NCI-H187 (cell line): ENCODE measurements at places on chromosomes 7 and 10.

DNA sequence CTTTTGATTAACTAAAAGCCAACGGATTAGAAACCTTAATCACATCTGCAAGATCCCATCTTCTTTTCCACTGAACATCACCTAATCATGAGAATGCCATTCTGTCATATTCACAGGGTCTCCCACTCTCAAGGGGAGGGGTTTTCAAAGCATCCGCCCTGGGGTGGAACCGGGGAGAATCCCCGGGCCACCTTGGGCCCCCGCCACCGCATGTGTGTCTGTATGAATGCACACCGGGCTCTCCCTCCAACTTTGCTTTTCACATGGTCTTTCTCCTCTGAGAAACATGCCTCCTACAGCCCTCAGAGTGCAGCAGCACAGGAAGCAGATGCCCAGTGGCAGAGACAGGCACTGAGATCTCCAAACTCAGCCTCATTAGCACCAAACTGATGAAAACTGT lies 233.2 kb upstream of the PPP2R2D start:
- DNase-seq, result no peak

DNA sequence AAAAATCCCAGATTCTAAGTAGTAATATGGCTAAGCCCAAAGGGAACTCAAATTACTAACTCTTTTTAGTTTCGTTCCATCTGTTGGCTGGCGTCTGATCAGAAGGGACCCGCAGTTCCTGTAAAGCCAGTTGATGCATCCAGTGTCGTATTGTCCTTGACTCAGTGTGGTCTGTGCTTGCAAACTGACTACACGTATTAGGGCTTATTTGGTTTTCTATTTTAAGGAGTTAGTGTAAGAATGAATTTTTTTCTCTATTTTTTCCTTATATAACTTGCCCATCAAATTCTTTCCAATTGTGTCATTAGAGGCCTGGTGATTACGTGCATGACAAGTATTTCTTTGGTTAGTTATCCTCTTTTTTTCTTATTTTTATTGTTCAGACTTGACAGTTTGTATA lies 9.7 kb downstream of the ABCA13 start:
- no peak for DNase-seq

DNA sequence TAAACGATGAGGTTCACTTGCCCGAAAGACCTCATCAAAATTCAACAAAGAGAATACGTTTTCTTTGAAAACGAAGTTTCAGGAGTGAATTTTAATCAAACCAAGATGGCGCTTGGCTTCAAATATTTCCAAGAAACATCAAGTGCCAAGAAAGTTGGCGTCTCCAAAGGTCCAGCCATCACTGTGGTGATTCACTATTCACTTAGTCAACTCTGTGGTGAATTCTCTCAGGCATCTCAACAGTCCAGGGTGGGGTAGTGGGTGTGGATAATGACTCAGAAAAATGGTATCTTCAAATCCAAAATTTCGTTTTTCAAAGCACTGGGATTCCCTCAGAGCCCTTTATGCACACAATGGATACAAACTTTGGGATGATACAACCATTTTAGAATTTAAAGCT lies 133.1 kb downstream of the SVIL start:
- no peak for DNase-seq

GRCh38 chr10:61385231-61386001 lies 67.8 kb downstream of the TMEM26 start:
- DNase-seq, result no peak

DNA sequence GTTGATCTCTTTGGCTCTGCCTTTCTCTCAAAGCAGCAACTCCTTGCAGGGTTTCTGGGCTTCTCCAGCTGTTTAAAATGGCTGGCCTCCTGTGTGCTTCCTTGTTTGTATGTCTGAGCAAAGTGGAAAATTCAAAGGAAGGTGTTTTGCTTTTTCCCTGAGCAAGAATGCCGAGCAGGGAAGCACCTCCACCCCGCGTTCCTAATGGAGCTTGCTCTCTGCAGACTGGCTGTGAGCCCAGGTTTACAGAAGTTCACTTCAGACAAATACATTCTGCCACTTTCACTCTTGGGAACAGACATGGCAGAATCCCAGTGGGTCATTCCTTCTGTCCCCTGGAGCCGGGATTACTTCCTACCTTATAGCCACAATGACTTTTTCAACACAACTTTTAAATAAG lies 181.8 kb upstream of the AGK start:
- DNase-seq, result no peak

- DNase-seq, result no peak
Observed at GRCh38 chr7:38744746-38745145, 113.6 kb upstream of the AMPH start.

- no peak for DNase-seq
Observed at GRCh38 chr7:26348234-26348851, 56.7 kb downstream of the SNX10 start.

- no peak for DNase-seq
Observed at GRCh38 chr10:128058106-128058749, 68.0 kb downstream of the MKI67 start.

- no peak for DNase-seq
Observed at GRCh38 chr7:1959305-1959704, 273.4 kb downstream of the MAD1L1 start.

DNA sequence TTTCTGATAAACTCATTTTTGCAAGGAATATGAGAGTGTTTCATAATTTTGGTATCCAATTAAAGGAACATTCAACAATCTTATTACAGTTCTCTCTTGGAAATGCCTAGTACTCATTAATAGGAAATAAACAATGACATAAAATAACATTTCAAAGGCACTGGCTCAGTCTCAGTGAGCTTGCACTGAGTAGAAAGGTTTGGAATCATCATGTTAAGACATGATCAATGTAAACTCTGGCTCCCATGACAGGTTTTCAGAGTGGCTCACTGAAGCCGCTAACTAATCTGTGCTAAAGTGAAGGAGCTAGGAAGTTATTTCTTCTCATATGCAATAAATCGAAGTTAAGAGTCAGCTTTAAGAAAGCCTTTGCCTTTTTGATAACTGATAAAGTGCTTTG lies 203.3 kb upstream of the HGF start:
- no peak for DNase-seq

DNA sequence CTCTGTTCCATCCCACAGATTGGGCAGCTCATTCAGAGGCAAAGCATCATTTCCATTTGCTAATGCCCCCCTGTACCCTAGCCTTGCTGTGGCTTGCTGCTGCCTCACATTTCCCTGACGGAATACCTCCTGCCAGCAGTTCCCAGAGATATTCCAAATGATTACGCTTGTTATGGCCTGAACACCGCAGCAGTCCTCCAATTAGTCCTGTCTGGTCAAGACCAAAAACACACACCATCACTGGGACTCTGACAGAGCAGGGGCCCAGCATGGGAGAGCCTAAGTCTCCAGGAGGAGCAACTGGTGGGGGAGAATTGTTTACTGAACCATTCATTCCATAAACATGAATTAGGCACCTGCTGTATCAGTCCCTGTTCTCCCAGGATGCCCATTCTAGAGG lies 6.1 kb downstream of the OGDHL start:
- no peak for DNase-seq

DNA sequence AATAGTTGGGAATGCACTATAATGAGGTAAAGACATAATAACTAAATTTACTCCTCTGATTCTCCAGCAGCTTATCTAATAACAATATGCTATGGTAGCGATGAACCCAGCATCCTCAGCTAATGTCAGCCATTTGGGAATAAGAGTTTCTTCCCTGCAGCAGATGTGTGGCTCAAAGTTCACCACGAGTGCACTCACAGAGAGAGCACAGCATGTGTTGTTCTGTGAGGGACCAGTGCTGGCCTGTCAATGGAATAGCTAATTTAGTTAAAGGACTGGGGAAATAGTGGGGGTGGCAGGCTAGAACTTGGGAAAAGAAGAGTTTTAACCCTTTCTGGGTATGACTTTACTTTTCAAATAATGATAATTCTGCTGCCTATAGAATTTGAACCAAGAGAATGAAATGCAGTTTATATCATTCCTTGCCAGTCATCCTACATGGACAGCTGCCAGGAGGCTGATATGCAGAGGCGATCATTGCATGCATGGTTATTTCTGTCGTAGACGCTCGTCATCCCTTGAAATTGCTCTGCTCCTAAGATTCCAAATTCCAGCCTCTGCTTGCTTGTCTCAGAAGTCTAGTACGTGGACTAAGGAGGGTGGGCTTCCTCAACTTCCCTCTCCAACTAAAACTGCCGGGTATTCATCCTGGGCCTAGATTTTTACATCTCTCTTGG lies 355.6 kb downstream of the RNLS start:
- DNase-seq, result no peak

DNA sequence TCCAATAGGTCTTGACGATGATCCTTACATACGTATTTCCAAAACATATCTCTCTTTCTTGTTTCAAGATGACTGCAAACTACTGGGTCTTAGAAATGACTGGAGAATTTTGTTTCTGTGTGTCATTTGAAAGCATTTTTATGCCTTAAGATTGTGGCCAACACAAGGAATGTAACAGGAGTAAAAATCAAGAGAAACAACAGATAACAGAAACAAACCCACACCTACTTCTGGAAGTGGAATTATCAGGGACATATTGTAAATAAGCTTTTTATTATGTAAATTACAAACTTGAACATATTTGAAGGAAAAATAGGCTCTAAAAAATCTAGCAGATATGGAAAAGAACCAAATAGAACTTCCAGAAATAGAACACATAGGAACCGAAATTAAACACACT lies 195.6 kb downstream of the CYP26A1 start:
- DNase-seq, result no peak

GRCh38 chr10:38047666-38048065 lies 37.2 kb downstream of the ZNF33A start:
- no peak for DNase-seq

DNA sequence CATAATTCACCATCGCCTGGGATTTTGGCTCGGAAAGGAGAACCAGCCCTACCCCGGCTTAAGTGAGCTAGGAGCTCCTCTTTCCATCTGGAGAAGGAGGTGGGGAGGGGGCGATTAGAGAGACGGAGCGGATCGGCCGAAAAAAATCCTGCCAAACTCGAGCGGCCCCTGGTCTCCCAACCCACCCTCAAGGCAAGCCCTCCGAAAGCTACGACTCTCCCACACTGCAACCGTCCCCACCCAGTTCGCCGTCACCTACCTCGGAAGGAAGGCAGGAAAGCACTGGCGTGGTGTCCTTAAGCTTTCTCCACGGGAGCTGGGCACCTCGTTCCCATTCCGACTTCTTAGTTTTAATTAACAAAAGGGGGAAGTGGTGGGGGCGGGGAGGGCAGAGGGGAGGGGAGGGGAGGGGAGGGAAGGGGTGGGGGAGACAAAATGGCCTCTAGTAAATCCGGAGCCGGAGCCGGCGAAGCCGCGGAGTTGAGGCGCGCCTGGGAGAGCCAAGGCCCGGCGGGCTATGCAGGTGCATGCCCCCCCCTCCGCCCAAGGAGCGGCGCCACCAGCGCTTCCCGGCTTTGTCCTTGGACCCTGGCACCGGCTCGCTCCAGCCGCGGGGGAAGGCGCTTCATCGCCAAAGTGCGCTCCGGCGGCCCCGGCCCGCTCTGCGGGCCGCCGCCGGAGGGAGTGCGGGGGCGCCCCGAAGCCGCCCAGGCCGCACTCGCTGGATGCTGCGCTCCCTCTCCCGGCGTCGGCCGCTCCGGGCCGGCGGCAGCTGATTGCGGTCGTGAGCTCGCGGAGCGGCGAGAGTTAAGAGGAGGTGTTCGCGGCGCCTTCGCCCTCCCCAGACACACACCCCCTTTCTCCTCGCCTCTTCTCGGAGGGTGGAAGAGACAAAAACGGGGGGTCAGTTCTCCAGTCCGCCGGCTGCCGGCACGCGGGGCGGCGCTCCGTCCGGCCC lies at the start of gene LRRC4:
Gene LRRC4, minus strand, starts transcription at position 784 of the 958 bp plus-strand sequence. CDS start 797 bp downstream, outside the sequence.
- DNase-seq, result no peak

DNA sequence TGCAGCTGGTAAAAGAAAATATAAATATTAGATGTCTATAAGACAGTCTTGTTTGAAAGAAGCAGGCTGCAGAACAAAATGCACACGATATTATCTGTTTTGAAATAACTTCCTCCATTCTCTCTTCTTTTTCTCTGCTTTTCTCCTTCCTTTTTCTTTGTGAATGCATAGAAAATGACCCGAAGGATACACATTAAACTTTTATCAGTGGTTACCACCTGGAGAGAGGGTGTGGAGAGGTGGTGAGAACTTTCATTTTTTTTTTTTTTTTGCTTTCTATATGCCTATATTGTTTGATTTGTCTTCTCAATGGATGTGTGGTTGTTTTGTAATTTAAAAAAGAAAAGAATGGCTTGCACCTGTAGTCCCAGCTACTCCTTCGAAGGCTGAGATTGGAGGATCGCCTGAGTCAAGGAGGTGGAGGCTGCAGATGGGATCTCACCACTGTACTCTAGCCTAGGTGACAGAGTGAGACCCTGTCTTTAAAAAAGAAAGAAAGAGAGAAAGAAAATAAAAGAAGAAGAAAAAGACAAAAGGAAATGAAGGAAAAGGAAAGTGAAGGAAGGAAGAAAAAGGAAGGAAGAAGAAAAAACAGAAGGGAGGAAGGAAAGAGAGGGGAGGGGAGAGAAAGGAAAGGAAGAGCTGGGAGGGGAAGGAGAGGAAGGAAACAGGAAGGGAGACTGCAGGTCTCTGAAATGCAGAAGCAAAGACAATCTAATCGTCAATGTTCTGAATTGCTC lies 64.4 kb downstream of the SAMD9 start:
- no peak for DNase-seq

GRCh38 chr7:104208421-104208780 lies 588 bp upstream of the ORC5 start:
- no peak for DNase-seq

- DNase-seq, result no peak
Observed at GRCh38 chr7:135385209-135385608, 124.7 kb downstream of the CNOT4 start.

DNA sequence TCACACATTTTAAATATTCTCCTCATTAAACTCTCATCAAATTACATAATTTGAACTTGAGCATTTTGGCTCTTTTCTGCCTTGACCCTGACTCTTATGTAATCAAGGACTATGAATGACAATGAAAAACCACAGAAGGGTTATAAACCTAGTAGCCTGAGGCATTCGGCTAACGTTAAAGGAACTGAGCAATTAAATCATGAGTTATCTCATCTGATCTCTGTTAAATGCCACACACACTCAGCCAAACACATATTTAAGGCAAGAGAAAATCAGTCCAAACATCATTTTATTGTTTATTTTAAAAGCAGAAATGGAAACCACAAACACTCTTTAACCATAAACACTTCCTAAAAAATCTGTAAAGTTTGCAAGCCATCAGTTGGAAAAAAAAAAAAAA lies 204.3 kb downstream of the DGKI start:
- no peak for DNase-seq

DNA sequence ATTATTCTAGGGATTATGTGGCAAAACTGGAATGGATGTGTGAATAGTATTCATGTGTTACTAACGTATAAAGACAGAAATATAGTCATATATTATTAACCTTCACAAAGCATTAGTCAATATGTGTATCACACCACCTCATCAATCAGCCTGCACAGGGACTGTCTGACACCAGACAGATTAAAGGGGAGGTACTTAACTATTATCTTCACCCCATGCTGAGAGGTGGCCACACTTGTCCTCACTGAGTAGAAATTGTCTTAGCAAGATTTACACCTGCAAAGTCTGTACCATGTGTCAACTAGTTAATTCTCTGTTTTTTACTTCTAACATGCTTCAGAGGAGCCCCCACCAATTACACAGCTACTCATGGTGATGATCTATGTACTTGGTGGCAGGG lies 146.3 kb upstream of the LRGUK start:
- DNase-seq, result no peak
